ENCODE measurements at places on chromosomes 13 and 19.

DNA sequence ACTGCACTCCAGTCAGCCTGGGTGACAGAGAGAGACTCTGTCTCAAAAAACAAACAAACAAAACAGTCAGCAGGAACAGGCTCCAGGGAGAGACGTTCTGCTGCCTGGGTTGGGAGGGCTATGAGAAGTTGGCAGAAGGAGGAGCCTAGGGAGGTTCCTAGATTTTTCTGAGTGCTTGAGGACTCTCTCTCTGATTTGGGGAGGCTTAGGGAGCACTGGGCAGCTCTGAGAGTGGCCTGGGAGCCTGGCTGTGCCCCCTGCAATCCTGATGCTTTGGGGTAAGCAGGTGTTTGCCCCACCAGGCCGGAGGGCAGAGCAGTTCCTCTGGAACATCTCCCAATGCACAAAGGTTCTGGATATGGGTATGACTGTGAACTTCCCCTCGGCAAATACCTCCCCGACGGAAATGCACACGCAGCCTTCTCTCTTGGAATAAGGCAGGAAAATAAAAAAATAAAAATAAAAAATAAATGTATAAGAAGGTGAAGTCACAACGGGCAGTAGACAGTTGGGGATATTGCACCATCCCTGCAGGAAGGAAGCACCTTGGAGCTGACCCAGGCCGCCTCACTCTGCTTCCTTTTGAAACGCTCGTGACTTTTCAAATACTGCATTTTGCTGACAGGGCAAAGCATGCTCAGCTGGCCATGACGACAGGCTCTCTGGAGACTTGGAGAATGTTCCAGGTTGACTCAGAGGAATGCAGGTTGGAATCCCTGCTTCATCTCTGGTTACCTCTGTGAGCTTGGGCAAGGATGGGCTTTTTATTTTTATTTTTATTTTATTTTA is 26.5 kb upstream of the HOMER3 start:
- no peak for DNase-seq

- peak; percentile 41 for DNase-seq
These were observed 126.9 kb downstream of the SIPA1L3 start for GRCh38 chr19:38033658-38034491.

GRCh38 chr13:27450921-27451471 is 632 bp upstream of the MTIF3 start:
- DNase-seq, result no peak

GRCh38 chr13:30466841-30467252 is 1.1 kb upstream of the HMGB1 start:
- DNase-seq, result peak; percentile 80

GRCh38 chr13:85247780-85248179 is 551.4 kb downstream of the SLITRK6 start:
- no peak for DNase-seq

Measured in NCI-H524 (cell line).